ENCODE measurements at places on chromosomes 6 and 20.

DNA sequence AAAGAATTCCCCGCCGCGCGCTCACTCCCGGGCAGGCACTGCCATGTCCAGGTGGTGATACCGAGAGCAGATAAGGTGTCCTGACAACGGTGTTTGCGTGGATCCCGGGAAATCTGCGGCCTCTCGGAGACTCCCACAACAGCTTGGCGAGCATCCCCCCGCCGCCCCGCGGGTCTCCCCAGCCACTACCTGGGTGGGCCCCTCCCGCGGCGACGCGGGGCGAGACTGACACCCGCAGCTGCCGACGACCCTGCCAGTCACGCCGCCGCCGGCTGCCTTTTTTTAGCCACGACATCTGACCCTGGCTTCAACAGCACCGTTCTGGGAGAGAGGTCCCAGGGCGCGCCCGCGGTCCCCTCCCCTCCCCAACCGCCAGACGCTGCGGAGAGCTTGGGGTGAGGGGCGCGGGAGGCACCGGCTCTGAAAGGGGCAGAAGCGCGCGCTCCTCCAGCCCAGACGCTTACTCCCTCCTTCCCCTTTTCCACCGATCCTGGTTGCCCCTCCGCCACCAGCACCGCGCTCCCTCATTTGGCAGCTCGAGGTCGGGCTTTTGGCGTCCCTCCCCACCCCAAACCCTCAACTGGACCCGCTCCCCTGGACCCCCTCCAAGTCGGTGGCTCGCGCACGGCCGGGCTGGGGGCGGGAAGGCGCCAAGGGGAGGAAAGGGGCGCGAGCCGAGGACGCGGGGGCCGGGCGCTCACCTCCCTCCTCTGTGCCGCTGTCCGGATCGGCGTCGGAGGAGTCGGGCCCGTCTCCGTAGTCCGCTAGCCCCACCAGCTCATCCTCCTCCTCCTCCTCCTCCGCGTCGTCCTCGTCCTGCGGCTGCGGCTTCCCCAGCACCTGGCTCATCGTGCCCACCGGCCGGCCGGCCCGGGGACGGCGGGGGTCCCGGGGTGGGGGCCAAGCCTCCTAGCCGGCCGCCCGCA is 665 bp downstream of the RRAGD start:
- peak; percentile 3 for DNase-seq

- DNase-seq: no peak
These were observed 208.3 kb upstream of the RAB32 start for GRCh38 chr6:146335336-146335735.

- DNase-seq: no peak
These were observed 59.3 kb upstream of the MLN start for GRCh38 chr6:33863084-33863483.

DNA sequence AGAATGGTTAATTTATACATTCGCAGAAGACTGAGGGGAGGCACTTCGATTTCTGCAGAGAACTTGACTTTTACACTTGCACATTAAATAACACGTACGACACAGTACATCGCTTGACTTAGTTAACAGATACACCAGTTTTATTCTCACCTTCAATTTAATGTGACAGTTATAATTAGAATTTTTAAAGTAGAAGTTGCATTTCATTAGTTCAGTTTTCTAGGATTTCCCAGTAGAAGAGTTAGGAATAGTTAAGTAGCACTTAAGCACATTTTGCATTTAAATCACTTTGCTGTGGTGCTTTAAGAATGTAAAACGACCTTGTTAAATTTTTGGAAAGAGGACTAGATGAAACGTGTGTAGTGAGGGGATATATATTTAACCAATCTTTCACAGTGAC is 1.6 kb upstream of the BEND3 start:
- DNase-seq: no peak

DNA sequence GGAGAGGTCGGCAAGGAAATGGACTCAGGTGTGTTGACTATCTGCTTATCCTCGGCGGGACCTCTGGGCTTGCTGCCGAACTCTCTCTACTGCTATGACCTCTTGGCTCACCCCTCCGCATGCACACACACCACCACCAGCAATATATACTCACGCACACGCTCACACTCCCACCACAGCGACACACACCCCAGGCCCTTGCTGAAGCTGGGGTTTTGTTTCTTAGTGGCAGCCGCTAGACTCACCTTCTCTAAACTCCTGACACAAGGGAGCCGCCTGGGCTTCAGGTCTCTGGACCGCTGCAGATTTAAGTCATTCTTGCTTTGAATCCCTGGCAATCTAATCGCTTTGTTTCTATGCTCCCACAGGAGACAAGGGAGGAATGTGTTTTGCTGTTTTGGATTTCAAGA is 59.4 kb upstream of the BACH2 start:
- no peak for DNase-seq

GRCh38 chr20:1362484-1362883 is 30.4 kb downstream of the FKBP1A start:
- DNase-seq: no peak

DNA sequence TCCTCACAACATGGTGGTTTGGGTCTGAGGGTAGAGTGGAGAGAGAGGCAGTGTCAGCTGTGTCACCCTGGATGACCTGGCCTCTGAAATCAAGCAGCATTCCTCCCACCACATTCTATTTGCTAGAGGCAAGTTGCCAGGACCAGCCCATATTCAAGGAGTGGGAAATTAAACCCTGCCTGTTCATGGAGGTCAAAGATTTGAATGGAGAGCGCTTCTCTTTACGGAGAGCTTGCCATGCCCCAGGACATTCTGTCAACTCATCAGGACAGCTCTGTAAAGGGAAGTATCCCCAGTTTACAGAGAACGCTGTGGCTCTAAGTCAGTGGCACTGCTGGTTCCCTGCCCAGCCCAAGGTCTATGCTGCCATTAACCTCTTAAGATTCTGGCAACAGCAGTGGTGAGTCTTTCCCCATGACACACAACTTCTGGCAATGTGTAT is 90.0 kb upstream of the INSM1 start:
- no peak for DNase-seq

- no peak for DNase-seq
These were observed 39.7 kb downstream of the BCAS4 start for GRCh38 chr20:50834599-50835005.

GRCh38 chr6:110250058-110250457 is 69.8 kb downstream of the CDC40 start:
- no peak for DNase-seq

DNA sequence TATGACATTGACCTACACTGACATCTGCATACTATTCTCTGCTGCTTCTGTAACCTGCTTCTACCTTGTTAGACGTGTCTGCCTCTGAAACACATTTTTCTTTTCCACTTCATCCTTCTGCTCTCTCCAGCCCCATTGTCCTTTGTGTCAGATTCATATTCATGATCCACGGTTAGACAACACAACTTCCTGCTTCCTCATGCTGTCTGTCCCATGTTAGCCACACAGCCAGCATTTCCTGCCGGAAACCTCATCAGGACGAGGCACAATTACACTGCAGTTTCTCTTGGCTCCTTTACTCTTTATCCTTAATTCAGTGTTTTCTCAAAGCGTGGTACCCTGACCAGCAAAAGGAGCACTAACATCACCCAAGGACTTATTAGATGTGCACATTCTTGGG is 150.2 kb downstream of the TBC1D7 start:
- DNase-seq: no peak

Data from activated gamma-delta T cell treated with anti-CD3 and anti-CD28 coated beads, Interleukin-2, amount 50 U/mL, for 16 hours (primary cell).